ENCODE measurements at places on chromosomes 2 and 18.

GRCh38 chr2:219296631-219297391 is 12.4 kb downstream of the PTPRN start:
- DNase-seq: no peak

- DNase-seq: no peak
Observed at GRCh38 chr2:54809819-54810218, 86.4 kb downstream of the EML6 start.

GRCh38 chr2:17401096-17401495 is 117.1 kb downstream of the RAD51AP2 start:
- no peak for DNase-seq

- no peak for DNase-seq
Observed at GRCh38 chr18:3540805-3541548, 91.0 kb downstream of the TGIF1 start.

- DNase-seq: no peak
Observed at GRCh38 chr2:63058921-63059792, 8.5 kb downstream of the OTX1 start.

GRCh38 chr2:110771547-110772382 is 39.4 kb downstream of the ACOXL start:
- DNase-seq: no peak

DNA sequence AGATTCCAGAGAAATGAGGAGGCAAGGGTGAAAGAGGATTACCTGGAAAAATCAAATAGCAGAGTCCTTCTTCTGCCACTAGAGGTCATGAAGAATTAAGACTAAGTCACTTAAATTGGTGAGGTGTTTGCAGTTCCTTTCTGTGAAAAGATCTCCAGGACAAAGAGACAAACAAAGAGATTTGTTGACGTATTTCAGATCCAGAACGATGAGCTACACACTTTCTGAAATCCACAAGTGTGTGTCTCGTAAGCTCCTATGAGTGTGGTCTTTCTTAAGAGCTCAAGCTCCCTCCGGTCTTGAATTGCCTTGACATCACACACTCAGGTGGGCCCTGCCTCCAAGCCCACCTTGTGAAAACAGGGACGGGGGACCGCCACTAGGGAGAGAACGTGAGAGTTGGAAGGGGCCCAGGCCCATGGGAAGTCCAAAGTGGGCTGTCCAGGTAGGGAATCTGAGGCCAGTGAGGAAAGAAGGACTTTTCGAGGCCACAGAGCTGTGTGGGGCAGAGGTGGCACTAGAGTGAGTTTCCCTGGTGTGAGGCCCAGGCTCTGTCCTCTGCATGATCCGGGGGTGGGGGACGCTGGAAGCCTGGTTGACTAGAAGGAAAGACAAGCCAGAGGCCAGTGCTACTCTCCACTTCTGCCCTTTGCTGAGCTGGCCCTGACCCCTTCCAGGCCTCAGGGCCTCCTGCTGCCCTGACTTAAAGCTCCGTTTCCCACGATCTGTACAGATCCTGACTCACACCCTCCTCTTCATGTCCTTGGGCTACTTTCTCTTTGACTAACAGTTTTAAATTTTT is 168.1 kb upstream of the NCK2 start:
- no peak for DNase-seq

DNA sequence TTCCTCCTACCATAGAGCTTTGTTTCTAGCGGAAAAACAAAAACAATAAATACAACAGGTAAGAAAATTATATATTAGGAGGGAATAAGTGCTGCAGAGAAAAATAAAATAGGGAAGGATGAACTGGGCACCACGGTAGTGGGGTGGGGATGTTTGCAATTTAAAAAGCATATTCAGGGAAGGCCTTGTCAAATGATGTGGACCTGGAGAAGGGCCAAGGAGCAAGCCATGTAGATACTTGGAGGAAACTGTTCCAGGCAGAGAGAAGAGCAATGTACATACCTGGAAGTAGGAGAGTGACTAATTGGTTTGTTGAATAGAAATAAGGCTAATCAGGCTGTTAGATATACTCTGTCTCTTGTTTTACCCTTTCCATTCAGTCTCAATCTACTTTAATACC is 136.5 kb downstream of the ROCK1 start:
- no peak for DNase-seq

GRCh38 chr18:48832938-48833700 is 117.6 kb downstream of the SMAD7 start:
- DNase-seq: no peak

- DNase-seq: no peak
Observed at GRCh38 chr2:36423172-36423571, 67.6 kb downstream of the CRIM1 start.

GRCh38 chr2:144479659-144480058 is 40.3 kb downstream of the ZEB2 start:
- no peak for DNase-seq

DNA sequence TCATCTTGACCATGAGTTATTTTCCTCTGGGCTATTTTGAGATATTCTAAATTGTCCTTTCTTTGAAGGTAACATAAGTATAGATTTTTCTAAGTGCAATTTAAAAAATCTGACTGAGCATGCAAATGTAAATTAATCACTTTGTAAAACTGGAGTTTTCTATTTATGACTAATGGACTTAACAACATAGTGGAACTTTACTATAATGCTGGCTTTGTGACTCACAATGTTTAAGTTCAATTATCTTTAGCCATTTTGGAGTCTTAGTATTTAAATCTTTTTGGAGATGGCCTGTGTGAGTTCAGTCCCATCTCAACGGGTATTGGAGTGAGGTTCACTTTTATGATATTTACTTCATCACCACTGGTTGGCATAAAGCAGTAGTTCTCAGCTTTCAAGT is 35.2 kb upstream of the NOSTRIN start:
- no peak for DNase-seq

DNA sequence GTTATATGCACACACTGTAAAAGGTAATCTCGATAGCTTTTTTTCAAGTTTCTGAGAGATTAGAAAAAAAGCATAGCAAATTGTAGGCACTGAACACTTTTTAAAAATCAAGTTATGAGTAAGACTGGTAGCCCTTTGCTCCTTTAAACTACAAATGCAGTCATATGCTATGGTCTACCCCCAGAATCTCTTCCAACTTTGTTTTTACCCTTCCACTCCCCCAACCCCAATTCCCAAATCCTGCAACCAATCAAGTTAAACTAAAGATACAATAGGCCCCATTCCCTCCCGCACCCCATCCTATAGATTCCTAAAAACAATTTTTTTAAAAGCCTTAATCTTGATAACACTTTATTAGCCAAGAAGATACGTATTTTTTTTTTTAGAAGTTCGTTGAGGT is 752 bp upstream of the BAZ2B start:
- no peak for DNase-seq

DNA sequence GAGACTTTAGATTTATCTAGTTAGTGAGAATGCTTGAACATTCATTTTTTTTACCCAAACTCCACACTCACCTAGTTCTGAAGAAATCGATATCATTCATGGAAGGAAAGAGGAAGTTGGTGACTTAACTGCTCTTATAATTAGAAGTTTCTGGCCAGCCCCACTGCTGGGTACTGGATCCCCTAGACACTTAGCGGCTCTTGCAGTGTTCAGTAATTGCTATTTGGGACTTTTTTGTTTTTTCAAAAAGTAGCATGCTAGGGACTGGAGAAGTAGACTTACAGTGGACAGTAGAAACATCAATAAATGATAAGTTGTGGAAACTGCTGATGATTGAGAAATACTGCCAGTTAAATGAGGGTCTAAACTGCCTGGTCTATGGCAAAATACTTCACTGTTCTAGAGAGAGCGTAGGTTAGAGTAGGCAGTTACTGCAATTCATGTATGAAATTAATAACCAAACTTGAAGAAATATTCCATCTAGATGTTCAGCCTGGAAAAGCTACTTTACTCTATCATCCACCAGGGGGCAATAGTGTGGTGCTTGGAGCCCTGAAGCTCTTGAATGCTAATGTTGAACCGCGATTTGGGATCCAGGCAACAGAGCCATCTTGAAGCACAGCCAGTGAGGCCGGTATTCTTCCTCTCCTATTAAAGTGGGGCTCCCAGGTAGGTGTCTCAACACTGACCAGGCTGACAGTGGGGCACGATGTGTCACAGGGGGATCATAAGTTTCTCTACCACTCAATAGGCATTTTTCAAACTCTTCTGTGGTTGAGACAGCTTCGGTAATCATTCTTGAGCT is 146.1 kb upstream of the SESTD1 start:
- DNase-seq: no peak

- no peak for DNase-seq
Observed at GRCh38 chr2:144379851-144380311, 140.0 kb downstream of the ZEB2 start.

DNA sequence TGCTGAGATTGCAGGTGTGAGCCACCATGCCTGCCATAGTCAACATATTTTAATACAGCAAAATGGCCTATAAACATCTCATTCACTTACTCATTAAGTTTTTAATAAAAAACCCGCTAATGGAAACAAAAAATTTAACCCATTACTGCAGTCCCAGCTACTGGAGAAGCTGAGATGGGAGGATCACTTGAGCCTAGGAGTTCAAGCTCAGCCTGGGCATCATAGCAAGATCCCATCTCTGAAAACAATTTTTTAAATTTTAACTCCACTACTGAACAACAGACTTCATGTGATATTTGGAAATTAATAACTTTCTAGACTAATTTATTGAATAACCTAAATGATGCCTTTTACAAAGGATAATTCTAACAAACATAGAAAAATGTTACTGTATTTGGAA is 5.4 kb downstream of the PPP4R3B start:
- DNase-seq: no peak

DNA sequence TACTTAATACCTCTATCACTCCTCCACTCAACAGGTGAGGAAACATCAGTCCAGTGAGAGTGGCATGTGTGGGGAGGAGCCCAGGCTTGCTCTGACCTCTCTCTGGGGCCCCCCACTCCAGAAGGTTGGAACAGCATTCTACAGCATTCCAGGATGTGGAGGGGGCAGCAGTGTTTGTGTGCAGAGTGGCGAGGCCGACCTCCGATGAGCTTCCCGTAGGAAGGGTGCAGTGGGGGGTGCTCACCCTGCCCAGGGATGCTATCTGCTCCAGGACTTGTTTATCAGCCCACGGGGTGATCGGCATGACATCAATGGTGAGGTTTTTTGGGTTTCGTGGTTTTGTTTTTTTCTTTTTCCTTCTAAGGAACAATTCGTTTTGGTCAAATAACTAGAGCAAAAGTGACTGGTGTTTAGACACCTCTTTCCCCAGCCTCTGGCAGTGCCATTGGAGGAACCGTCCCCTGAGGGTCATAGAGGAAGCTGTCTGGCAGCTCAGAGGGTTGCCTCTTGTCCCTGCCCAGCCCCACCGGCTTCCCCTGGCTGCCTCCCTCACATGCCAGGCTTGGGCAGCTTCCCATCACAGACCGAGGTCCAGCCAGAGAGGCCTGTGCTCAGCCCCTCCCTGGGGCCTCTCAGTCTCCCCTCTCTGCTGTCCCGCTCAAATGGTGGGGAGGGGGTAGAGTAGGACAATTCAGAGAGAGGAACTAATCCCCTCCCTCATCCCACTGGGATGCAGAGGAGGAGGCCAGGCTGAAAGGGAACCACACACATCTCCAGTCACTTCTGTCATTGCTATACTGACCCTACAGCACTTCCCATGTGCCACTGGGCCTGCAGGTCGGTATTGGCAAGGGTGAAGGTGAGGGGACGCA is 96.5 kb downstream of the ZFP36L2 start:
- no peak for DNase-seq

DNA sequence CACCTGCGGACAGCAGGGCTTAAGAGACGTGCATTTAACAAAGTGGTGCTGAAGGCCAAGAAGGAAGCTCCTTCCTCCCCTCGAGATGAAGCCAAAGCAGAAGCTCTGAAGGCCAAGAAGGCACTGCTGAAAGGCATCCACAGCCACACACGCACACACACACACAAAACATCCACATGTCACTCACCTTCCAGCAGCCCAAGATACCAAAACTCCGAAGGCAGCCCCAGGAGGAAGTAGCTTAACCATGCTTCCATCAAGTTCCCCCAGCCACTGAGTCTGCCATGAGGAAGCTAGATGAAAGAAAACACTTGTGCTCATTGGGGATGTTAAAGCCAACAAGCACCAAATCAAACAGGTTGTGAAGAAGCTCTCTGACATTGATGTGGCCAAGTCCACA is 175.7 kb upstream of the POU3F3 start:
- no peak for DNase-seq

- DNase-seq: no peak
Observed at GRCh38 chr18:6875749-6876148, 146.2 kb downstream of the ARHGAP28 start.

- no peak for DNase-seq
Observed at GRCh38 chr2:234630801-234631261, 133.9 kb upstream of the ARL4C start.

DNA sequence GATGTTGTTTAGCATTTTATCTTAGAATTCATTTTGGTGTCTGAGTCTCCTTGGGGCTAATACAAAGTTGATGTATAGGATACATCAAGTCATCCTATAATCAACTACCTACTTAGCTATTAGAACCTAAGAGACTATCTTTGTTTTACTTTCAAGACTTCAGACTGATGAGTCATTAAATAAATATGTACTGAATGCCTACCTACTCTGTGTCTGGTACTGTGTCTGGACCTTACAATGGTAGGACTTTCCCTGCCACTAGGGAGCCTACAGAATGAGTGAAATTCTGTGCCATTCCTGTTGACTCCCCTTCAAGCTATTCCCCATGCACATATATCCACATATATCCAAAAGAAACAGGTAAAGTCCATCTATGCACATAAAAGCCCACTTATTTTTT is 114.5 kb downstream of the ERBB4 start:
- DNase-seq: no peak

DNA sequence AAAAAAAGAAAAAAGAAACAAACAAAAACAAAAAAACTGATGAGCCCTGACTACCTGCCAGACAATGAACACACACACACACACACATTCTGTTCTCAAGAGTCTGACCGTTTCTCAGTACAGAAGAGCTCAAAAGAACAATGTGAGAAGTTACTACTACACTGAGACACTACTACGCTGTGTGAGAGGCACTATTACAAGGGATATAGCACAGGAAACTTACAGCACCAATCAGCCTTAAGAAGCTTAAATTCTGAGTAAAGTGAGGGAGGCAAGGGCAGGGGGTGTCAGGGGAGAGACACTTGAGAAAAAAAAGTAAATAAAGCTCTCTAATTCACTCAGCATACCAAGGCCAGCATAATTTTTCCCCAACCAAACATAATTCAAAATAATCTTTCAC is 32.5 kb downstream of the WDR33 start:
- DNase-seq: no peak

DNA sequence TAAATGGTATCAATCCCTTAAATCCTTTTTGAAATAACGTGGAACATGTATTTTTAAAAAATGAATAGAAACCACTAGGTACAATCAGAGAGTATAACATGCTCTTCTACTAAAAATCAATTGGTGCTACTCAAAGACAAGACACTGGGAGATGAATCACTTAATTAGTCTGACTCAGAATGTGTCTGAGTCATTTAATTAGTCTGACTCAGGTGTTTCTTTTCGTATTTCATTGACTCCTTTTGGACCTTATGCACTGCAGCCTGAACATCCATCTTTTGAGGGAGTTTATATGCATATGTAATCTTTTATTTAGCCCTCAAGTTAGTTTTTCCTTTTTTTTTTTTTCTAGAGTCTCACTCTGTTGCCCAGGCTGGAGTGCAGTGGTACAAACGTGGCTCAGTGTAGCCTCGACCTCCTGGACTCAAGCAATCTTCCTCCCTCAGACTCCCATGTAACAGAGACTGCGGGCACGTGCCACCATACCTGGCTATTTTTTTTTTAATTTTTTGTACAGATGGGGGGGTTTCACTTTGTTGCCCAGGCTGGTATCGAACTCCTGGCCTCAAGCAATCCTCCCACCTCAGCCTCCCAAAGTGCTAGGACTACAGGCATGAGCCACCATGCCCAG is 26.5 kb downstream of the PPP4R3B start:
- DNase-seq: no peak
